ENCODE measurements at places on chromosomes 16 and 17. TPM values are rescaled to one million over a fixed set of nuclear protein-coding genes. Genes with fewer than 3 reads are reported as not detected.

KRTAP4-4 gene
- not detected for total RNA-seq

- ATAC-seq, result no peak
Measured at GRCh38 chr17:64216338-64217248, 46.5 kb downstream of the TEX2 start.

KRT17 gene
- 0.58 TPM for total RNA-seq

GRCh38 chr16:82510789-82511305 lies 115.9 kb upstream of the CDH13 start:
- ATAC-seq, result no peak

DNA sequence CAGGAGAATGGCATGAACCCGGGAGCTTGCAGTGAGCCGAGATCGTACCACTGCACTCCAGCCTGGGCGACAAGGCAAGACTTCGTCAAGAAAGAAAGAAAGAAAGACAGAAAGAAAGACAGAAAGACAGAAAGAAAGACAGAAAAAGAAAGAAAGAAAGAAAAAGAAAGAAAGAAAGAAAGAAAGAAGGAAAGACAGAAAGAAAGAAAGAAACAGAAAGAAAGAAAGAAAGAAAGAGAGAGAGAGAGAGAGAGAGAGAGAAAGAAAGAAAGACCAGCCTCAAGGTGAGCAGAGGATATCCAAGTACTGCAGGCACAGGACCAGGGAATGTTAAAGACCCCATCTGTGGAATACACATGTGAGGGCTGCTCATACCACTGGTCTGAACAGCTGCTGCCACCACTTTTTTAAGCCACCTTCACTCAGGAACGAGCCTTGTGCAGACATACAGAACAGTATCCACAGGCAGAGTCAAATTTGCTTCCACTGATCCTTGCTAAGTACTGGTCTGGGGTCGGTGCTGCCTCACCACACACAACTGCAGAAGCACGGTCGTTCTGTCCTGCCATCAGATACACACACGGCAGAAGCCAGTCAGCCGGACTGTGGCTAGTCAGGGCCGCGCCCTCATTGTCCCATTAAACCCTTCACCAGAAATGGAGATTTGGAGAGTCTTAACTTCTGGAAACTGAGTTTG lies 7.7 kb downstream of the RAB5C start:
- ATAC-seq, result no peak

GRCh38 chr17:37541880-37542660 lies 52.4 kb downstream of the DUSP14 start:
- no peak for ATAC-seq

DNA sequence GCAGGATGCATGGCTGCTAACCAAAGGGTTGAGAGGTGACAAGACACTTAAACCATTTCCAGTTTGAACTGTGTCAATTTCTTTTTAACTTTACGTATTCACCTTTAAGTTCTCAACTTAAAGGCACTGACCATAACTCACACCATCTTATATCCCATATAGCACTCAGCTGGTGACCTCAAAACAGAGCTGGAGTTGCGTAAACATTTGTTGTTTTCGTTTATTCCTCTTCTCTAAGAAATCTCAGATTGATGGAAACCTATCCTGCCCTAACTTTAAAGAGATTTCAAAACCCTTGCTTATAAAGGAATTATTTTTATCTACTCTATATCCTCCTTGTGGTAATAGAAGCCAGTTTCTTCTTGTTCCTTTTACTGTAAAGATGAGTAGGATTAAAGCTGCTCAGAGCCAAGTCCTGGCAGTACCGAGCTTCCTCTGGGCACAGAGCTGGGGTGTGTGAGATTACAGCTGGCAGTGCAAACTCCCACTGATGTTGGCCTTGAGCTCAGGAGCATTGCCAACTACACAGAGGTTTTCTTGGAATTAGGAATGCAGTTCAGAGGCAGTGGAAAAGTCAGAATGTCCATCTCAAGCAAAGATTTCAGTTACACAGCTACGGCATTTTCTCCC lies 1.3 kb downstream of the KCTD2 start:
- no peak for ATAC-seq

ADAD2 gene
- total RNA-seq, result not detected

GRCh38 chr17:19021622-19022083 lies 17.1 kb upstream of the FAM83G start:
- peak; percentile 42 for ATAC-seq

- no peak for ATAC-seq
Measured at GRCh38 chr16:3949287-3949686, 68.8 kb upstream of the CREBBP start.

MT3 gene
- 3.0 TPM for total RNA-seq
